ENCODE measurements at places on chromosomes 13 and 19. TPM values are rescaled to one million over a fixed set of nuclear protein-coding genes. Genes with fewer than 3 reads are reported as not detected.

The COG6 gene
- total RNA-seq: 39.1 TPM

The CEACAM7 gene
- total RNA-seq: not detected

The TMEM255B gene
- total RNA-seq: 0.50 TPM

The TMEM221 gene
- total RNA-seq: 0.33 TPM

The PSG6 gene
- total RNA-seq: 1.0 TPM

The FAM32A gene
- total RNA-seq: 125 TPM

The SELENOV gene
- not detected for total RNA-seq

The SPACA4 gene
- not detected for total RNA-seq

The OR7C1 gene
- total RNA-seq: not detected

The C19orf81 gene
- total RNA-seq: not detected

The SYNGR4 gene
- not detected for total RNA-seq

The PRR36 gene
- total RNA-seq: under 0.01 TPM

The CDKN2D gene
- total RNA-seq: 3.5 TPM

The SIGLEC8 gene
- not detected for total RNA-seq

The ERCC2 gene
- total RNA-seq: 28.1 TPM

The ZNF419 gene
- total RNA-seq: 13.7 TPM

The PDCD5 gene
- total RNA-seq: 141 TPM

The SELENOW gene
- 217 TPM for total RNA-seq

The SPART gene
- total RNA-seq: 81.3 TPM

The COX6B2 gene
- total RNA-seq: not detected

The NLRP5 gene
- not detected for total RNA-seq

The ZNF628 gene
- total RNA-seq: 1.6 TPM

The DCT gene
- 0.17 TPM for total RNA-seq

The STARD13 gene
- 15.1 TPM for total RNA-seq

The KASH5 gene
- not detected for total RNA-seq

The NR2C2AP gene
- total RNA-seq: 3.3 TPM

The RASGRP4 gene
- total RNA-seq: not detected

The SIAH3 gene
- total RNA-seq: not detected

The POU4F1 gene
- total RNA-seq: not detected

The ZNF793 gene
- total RNA-seq: 2.2 TPM

The EDNRB gene
- total RNA-seq: 48.1 TPM

The SYCN gene
- not detected for total RNA-seq

The SULT2A1 gene
- not detected for total RNA-seq

The FUT2 gene
- total RNA-seq: not detected

The ZNF155 gene
- total RNA-seq: 8.6 TPM

The C19orf85 gene
- not detected for total RNA-seq

The RASIP1 gene
- total RNA-seq: 1.0 TPM

The ZNF296 gene
- total RNA-seq: 0.17 TPM

The CYP4F22 gene
- total RNA-seq: not detected
